ENCODE measurements at places on chromosomes 4 and X.

DNA sequence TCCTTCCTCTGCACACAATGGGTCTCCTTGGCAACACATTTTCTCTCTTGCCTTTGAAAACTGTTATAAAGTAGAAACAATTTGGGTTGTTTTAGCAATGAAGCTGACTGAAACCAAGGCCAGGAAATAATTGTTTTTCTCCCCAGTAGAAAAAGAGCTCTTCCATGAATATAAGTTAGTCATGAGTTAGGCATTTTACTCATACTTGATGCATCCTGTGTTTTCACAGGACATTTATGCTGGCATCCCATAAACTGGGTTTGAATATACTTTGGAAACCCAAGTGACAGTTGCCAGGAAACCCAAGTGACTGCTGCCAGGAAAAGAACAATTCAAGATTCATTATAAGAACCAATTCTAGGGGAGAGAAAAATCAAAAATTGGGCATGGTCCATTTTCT, 128.6 kb upstream of the NPY2R start:
- DNase-seq, result no peak

- DNase-seq, result no peak
These were observed 674 bp upstream of the IL15 start for GRCh38 chr4:141635736-141636081.

DNA sequence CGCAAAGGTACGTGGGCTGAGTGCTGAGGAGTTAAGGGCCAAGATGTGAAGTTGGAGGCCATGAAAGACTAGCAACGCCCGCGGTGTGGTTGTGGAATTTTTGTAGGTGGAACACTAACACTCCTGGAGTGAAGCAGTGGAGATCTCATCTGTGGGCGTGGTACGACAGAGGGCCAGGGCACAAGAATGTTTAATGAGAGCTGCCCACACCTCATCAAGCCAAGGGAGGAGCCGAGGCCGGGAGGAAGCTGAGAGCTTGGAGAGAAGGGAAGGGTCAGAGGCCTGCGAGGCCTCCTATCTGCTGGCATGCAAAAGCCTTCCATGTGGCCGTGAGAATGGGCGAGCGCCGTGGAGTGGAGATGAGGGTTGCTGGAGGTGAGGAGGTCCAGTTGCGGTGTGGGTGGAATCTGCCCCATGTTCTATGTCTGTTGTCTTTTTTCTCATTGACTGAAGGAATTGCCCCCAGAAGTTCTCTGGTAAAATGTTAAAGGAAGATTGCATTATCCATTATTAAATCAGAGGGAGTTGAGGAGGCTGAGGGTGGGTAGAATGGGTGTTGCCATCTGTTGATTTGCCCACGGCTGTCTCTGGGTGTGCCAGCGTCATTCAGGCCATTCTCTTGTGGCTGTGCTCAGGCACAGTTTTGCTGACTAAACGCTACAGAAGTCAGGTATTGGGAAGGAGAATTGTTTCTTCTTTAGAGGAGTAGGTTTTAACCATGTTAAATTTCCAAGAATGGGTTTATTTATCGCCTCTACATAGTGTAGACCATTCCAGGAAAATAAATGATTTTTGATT, 19.8 kb downstream of the SNX25 start:
- no peak for DNase-seq

DNA sequence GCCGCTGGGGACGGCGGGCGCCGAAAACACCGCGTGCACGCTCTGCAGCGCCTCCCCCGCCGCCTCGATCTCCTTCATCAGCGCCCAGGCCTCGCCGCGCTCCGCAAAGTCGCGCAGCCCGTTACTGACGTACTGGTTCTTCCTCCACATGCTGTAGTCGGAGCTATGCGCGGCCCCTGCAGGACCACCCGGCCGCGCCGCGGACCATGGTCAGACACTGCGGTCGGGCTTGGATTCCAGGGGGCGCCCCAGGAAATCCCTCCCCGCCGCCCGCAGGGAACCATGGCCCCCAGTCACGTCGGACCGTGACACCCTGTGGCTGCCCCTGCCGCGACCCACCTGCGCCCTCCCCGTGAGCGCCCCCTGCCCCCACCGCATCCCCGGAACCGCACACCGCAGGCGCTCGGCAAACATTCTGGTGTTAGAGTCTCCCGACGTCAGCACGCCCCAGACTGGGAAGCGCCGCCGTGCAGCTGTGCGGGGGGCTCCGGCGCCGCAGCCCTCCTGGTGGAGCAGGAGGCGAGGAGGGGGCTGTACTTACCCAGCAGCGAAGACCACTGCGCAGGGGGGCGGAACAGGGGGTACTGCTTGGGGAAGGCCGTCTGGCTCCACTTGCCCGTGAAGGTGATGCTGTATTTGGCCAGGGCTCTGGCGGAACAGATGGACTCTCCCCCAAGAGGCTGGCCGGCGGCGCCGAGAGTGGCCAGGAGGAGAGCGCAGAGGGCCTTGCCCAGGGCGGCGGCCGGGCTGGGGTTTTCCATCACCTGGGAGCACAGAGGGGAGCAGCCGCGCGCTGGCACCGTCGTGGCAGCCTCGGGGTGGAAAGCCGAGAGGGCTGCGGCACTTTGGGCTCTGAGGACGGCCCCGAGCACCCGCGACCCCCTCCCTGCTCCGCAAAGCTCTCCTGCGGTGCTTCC, 814 bp downstream of the SPON2 start:
- no peak for DNase-seq

DNA sequence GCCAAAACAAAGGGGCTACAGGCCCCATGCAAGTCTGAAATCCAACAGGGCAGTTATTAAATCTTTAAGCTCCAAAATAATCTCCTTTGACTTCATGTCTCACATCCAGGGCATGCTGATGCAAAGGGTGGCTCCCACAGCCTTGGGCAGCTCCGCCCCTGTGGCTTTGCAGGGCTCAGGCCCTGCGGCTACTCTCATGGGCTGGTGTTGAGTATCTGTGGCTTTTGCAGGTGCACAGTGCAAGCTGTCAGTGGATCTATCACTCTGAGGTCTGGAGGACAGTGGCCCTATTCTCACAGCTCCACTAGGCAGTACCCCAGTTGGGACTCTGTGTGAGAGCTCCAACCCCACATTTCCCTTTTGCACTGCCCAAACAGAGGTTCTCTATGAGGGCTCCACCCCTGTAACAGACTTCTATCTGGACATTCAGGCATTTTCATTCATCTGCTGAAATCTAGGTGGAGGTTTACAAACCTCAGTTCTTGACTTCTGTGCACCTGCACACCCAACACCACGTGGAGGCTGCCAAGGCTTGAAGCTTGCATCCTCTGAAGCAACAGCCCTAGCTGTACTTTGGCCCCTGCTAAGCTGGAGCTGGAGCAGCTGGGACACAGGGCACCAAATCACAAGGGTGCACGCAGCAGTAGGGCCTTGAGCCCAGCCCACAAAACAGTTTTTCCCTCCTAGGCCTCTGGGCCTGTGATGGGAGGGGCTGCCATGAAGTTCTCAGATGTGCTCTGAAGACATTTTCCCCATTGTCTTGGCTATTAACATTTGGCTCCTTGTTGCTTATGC, 154.8 kb upstream of the PDE5A start:
- no peak for DNase-seq

DNA sequence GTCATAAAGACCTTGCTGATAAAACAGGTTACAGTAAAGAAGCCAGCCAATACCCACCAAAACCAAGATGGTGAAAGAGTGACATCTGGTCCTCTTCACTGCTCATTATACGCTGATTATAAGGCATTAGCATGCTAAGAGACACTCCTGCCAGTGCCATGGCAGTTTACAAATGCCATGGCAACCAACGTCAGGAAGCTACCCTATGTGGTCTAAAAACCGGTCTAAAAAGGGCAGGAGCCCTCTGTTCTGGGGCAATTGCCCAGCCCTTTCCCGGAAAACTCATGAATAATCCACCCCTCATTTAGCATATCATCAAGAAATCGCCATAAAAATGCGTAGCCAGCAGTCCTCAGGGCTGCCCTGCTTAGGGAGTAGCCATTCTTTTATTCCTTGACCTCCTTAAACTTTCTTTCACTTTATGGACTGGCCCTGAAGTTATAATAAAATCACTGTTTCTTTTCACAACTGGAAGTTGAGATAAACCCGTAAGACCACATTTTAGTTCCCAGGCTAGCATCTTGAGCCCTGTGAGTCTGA, 260.5 kb upstream of the FAT1 start:
- DNase-seq, result no peak

DNA sequence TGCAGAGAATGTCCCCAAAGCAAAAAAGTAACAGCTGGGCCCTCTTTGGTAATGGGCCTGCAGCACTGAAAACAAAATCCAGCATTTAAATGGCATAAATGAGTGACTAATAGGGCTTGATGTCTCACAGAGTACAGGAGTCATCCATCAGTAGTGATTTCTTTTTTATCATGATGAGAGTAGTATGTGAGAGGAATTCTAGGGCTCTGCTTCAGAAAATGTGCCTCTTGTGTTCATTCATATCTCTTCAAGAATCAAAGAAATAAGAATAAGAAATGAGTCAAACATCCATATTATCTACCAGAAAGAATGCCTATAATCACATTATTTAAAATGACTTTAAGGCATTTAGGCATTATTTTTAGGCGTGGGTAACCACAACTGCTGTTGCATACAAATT, 792.9 kb upstream of the HTR2C start:
- no peak for DNase-seq

DNA sequence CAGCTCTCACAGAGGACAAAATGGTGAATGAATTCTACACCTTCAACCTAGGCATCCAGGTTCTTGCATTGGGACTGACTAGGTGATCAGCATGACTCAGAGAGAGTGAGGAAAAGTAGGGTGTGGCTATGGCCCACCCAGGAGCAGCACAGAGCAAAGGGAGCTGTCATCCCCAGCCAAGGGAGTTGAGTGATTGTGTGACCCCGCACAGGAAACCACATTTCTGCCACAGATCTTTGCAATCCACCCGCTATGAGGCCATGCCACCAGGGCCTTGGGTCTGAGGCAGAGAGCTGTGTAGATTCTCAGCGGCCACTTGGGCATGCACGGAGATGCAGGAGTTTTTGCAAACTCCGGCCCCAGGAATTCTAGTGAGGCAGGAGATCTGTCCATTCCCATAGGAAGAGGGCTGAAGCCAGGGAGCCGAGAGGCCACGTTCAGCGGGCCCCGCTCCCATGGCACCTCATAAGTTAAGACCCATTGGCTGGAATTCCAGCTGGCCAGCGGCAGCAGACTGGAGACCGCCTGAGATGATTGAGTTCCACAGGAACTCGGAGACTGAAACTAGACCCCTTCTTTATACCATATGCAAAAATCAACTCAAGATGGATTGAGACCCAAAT, 75.9 kb downstream of the NAA11 start:
- DNase-seq, result no peak

- DNase-seq, result peak; percentile 66
These were observed 6.2 kb downstream of the RTL5 start for GRCh38 chrX:72125331-72126047.

- no peak for DNase-seq
These were observed 95.6 kb downstream of the MID1IP1 start for GRCh38 chrX:38896724-38897298.

DNA sequence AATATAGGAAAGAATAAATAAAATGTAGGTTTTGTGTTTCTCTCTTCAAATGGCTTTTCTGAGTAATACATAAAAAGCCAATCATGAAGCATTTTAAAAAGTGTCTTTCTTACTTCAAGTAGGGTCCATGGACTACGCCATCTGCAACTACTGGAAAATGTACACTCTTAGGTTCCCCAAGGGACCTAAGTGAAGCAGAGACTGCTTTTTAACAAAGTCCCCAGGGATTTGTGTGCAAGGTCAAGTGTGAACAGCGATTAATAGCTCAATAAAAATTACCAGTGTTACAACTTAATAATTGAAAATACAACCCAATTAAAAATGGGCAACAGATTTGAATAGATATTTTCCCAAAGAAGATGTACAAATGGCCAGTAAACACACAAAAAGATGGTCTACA, 84.9 kb downstream of the ARHGAP6 start:
- DNase-seq, result no peak

- DNase-seq, result no peak
These were observed 65.3 kb upstream of the SHISA3 start for GRCh38 chr4:42331914-42332368.

- DNase-seq, result no peak
These were observed 83.6 kb downstream of the CCNG2 start for GRCh38 chr4:77240469-77241066.

DNA sequence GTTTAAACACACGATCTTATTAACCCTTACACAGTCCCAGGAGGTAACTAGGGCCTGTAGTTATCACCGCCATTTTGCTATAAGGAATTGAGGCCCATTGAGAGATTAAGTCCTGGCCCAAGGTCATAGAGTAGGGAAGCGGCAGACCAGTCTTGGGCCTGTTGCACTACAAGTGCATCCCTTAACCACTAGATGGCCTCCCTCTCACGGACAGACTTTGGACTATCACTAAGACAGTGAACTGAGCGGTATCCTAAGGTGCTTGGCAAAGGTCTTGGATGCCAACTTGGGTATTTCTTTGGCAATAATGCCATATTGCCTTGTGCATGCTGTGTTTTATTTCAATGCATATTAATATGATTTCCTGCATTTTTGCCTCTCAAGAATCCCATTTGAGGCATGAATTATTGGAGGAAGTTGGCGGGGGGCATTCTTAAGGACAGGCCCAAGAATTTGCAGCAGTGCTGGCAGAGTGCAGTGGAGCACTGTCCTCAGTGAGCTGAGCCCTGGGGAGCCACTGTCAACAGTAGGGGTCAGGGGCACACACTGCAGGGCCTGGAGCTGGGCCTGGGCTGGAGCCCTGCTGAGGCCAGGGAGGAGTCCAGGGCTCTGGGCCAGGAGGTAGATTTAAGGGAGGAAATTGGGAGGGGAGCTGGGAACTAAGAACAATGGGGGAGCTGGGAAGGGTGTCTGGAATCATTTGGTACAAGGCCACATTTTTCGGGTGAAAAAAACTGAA, 147.4 kb downstream of the SMIM20 start:
- DNase-seq, result no peak

Data from DMS79 (cell line).